Neural crest cell (in vitro differentiated cells): ENCODE measurements at places on chromosomes 2 and 18.

GRCh38 chr2:96526101-96526591 is 10.4 kb upstream of the ARID5A start:
- no peak for DNase-seq

- DNase-seq = no peak
Observed at GRCh38 chr18:57666818-57667497, 45.3 kb upstream of the NARS1 start.

DNA sequence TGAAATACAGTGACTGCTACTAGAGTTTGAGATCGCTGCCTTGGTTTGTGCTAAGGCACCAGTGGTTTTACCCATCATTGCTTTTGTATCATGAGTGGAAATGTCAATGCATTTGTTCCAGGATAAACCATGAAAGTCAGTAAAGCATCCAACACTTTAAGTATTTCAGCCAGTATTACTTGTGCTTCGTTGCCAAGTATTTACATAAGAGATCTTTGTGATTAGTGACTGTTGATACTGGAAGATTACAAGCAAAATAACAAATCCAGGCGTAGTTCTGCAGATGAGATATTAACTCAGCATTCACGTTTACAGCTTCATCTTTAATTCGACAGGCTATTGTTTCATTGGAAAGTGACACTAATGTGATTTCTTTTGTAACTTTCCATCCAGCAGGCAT is 90.3 kb upstream of the B3GNT7 start:
- no peak for DNase-seq

GRCh38 chr18:3360211-3360610 is 89.8 kb upstream of the TGIF1 start:
- peak; percentile 68 for DNase-seq

GRCh38 chr2:141967503-141967902 is 163.3 kb downstream of the LRP1B start:
- DNase-seq = no peak

DNA sequence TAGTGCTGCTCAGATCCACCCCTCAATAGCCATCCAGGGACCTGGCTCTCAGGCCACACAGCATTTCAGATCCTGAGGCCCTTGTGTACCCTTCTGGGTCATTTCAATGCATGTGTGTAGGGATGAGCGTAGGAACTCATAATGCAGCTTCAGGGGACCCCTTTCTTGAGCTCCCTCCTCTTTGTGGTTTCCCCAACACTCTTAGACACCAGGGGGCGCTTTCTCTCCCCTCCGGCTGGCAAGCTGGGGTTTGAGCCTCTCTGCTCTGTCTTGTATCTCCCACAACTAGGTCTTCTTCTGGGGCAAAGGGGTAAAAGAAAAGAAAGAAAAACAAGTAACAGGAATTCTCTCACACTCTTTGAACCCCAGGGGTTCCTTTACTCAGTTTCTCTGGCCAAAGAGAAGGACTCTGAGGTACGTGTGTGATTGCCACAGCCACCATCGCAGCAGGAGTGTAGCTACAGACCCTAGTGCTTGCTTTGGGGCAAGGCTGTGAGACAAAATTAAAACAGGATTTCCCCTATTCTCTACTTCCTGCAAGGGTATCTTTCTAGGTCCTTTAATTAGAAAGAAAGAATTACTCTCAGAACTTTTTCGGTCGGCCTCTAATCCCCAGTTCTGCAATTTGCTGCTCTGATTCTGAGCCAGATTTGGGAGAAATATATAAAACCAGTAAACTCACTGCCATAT is 38.0 kb downstream of the CABYR start:
- peak; percentile 80 for DNase-seq

- no peak for DNase-seq
Observed at GRCh38 chr2:241994086-241994485, 124.6 kb downstream of the RTP5 start.
